ENCODE measurements at places on chromosomes 5 and 9.

DNA sequence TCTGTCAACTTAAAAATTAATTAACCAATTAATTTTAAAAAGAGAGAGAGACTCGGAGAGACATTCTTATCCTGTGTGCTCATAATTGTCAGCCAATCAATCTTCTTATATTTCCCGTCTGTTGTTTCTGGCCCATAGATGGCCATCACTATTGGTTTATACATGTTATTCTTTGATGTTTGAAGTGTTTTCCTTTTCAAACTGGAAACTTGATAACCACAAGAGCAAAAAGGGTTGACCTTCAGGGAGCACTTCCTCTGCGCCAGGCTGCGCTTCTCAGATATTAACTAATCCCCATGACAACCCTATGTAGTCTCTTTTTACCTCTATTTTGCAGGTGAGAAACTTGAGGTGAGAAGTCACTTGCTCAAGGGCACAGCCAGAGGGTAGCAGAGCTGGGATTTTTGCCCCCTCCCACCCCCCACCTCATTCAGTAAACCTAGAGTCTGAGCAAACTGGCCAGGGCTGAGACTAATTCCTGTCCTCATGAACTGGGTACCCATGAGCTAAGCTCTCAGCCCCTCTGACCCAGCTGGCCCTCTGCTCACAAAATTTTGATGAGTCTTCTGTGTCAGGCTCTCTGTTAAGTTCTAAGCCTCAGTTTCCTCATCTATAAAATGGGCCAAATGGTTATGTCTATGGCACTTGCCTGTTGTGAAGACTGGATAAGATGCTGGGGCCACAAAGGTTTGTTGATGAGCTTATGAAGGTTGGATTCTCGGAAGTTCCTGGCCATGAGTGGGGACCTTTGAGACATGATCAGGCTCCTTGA is 86.0 kb upstream of the SH3PXD2B start:
- no peak for DNase-seq

- DNase-seq, result no peak
These were observed 816 bp downstream of the RBM18 start for GRCh38 chr9:122263699-122264349.

GRCh38 chr9:91755761-91756509 is 194.1 kb downstream of the ROR2 start:
- DNase-seq, result no peak

- DNase-seq, result no peak
These were observed 476.8 kb upstream of the C9orf72 start for GRCh38 chr9:28050046-28050445.

DNA sequence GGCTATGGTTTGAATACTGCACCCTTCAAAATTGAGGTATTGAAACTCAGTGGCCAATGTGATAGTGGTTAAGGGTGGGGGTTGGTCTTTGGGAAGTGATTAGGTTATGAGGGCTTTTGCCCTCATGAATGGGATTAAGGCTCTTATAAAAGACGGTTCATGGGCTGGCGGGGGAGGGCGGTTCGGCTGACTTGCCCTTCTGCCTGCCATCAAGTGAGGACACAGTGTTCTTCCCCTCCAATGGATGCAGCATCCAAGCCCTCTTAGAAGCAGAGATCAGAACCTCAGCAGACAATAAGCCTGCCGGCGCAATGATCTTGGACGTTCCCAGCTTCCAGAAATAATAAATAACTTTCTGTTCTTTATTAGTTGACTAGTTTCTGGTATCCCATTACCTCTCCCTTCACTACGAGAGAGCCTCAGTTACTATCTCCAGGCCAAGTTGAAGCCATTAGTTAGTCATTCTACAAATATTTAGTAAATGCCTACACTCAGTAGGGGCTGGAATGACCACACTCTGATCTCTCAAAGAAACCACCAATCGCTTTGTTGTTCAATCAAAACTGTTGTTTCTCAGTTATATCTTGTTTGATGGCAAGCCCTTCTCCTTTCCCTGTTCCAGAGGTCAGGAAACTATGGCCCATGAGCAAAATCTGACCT is 219.3 kb downstream of the TSSK1B start:
- DNase-seq, result no peak

DNA sequence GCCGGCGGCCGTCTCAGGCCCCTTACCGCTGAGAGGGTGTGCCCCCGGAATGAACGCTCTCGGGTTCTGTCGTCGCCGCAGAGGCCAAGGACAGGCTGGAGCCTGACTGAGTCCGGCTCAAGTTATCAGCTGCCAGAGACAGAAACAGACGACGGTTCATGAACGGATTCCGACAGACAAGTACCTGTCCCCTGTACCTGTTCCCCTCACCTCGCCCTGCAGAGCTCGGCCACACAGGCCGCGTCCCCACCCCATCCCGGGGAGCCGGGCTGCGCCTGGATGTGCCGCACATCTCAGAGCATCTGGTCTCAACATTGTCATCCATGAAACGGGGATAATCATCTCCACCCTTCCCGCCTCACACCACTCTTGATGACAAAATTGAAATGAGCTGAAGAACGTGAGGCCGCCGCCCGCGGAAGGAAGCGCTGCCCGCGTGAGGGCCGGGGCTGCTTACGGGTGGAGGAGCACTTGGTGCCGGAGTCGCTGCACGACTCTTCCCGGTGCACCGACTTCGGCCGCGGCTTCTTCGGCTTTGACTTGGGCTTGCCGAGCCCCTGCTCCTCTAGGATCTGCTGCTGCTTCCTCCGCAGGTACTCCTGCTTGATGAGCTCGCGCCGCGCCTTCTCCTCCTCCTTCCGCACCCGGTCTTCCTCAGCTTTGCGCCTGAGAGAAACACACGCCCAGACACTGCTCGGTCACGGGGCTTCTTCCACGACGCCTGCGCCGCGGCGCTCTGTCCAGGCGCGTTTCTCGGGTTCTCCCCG is 89.2 kb downstream of the CAMSAP1 start:
- DNase-seq, result no peak

DNA sequence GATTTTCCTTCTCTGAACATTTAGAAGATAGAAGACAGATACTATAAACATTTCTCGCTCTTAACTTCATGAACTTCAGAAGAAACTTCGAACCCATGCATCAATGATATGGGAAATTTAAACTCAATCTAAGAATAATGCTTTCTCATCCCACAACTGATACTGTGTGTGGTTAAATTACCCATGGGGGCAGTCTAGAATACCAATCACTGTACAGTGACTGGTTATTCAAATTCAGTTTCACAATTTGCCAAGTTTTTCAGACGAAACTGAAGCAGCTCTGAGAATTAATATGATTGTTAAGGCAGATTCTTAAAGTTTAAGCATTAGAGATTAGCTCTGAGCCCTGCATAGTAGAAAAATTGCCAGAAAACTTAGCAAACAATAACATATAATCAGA is 431.0 kb downstream of the SH3GL2 start:
- no peak for DNase-seq

GRCh38 chr9:3477236-3477834 is 48.5 kb downstream of the RFX3 start:
- DNase-seq, result no peak

DNA sequence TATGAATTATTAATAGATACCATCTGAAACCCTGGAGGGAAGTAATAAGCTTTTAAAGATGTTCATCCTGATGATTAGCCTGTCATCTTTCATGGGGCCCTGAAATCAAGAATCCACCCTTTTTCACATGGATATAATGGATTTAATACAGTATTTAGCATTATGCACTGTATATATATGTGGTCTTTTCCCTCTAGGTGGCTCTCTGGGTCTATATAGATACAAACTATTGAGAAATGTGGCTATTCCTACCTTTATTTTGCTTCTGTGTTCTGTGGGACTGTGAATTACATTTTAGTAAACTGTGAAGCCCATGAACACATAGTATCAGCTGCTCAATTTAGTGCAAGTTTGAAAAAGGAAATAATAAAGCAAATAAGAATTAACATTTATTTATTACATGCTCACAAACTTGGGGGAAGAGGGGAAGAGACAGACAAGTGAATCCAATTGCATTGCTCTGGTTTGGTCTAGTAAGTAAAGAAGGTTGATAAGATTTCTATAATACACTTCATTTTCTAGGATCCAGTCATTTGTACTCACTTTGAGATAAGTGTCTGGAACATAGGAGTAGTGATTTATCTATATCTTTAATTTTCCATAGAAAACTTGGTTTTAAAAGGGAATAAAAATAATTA is 112.2 kb downstream of the SCAMP1 start:
- DNase-seq, result no peak

GRCh38 chr5:54732108-54732507 is 214.5 kb downstream of the SNX18 start:
- no peak for DNase-seq

DNA sequence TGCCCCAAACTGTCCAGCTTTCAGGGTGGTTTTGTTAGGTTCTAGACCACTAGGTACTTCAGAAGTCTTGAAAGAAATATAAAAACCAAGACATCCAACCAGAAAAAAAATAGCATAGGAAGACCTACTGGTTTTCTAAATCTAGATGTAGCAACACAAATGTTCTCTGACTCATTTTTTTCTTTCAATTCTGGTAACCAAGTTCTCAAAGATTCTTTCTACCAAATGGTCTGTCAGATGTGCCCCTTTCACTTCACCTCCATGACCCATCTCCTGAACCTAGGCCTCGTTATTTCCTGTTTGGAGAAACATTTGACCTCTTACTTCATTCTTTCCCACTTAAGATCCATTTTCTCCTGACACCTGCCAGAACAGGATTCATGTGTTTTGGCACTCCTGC is 355.3 kb downstream of the KIAA0825 start:
- DNase-seq, result no peak

- DNase-seq, result no peak
These were observed 512.2 kb downstream of the ZNF608 start for GRCh38 chr5:124234022-124234769.

DNA sequence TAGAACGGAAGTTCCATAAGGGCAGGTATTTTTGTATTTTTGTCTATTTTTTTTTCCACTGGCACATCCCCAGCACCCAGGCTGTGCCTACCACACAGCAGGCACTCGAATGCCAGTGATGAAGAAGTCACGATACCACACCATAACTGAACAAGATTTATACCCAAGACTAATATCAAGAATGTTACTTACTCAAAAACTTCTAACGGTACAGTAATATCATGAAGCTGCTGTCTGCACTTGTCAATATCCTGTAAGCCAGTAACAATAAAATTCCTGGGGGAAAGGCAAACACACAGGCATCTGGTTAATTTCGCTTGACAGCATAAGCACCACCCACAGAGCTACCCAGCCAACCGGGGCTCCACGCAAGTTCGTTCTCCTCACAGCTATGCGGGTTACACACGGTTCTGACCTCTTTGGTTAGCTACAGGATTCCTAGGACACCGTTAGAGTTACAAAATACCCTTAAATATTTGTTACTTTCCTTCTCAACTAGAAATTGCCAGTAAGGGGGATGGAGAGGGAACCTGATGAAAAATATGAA is 1.3 kb downstream of the MED10 start:
- no peak for DNase-seq

GRCh38 chr9:35651956-35652828 is 1.5 kb upstream of the SIT1 start:
- no peak for DNase-seq

DNA sequence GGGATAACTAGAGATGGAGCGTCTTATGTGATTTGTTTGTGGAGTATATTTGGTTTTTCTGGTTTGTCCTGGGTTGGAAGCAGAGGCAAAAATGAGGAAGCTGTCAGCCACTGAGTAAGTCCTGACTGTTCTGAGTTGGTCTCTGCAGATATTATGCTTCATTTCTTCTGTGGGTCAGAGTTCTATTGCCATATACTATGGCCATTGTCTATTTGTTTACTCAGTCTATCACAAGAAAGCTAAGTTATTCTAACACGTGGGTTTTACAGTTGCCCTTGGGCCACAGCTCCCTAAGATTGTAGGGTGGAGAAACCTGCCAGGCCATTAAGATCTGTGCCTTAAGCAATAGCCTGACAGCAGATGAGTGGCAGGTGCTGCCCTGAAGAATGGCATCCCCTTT is 3.0 kb upstream of the CTSV start:
- DNase-seq, result no peak

DNA sequence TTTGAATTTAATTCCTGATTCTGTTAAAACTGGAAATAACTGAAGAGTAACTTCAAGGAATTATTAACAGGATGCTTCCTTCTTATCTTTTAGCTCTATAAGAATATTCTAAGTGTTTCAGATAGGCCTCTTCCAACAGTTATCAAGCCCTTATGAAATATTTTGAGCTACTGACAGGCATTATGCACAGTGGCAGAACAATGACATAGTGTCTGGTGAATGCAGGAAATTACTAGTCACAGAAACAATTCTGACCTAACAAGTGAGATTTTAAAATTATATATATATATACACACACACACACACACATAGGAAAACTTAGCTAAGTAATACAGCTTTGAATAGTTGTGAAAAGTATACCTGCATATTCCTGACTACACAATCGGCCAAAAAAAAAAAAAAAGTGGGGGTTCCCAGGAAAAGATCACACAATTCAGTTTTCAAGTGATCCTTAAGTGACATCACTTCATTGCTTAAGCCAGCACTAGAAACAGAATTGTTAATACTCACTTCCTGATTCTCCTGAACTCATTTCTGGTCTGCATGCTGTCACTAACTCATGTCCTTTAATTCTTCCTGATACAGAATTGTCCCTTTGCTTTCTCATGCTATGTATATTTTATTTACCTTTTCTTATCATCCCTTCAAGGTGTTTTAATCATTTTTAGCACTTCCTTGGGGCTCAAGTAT is 77.3 kb downstream of the SLC25A46 start:
- DNase-seq, result no peak

- no peak for DNase-seq
These were observed 141.3 kb downstream of the SCAMP1 start for GRCh38 chr5:78501411-78502352.

DNA sequence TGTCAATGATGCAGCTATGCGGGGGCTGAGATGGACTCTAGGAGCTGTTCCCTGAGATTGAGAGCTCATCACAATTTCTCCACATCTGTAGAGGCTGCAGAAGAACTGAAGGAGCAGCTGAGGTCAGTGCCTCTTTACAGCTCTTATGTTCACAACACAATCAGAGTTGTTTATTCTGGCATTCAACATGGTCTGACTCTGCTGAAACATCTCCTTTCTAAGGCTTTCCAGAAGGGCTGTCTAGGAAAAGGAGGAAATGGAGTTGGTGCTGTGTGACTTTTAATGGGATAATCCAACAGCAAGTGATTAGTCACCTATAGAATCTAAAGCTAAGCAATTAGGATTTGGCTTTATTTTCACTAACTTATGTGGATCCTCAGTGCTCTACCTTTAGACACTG is 6.0 kb downstream of the POU5F2 start:
- DNase-seq, result no peak

DNA sequence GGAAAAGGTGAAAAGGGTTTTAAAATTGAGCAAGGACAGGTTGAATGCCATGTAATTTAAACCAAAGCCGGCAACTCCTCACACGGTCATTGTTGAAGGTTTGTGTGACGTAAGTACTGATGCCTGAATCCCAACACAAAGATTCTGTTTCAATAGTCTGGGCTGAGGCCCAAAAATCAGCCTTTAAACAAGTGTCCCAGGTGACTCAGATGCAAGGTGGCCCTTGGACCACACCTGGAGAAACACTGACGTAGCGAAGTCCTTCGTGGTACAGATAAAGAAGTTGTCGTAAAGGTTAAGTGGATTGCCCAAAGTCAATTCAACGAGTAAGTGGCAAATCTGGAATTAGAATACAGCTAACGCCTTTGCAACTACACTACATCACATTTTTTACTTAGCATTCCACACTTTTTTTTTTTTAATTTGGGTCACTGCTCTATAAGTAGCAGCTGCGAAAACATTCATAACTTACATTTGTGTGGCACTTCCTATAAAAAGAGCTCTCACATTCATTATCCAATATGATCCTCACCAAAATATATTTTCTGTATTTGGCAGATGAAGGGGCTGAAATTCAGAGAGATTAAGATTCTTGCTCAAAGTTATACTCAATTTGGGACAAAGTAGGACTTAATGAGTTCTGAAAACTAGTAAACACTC is 111.3 kb downstream of the LPAR1 start:
- no peak for DNase-seq

GRCh38 chr5:146632620-146633322 is 116.8 kb upstream of the GPR151 start:
- DNase-seq, result no peak

Data from activated naive CD8-positive, alpha-beta T cell treated with anti-CD3 and anti-CD28 coated beads, Interleukin-2, amount 50 U/mL, for 16 hours (primary cell).